ENCODE measurements at places on chromosomes 11 and 22. TPM values are rescaled to one million over a fixed set of nuclear protein-coding genes. Genes with fewer than 3 reads are reported as not detected.

BTBD10 gene
- 29.6 TPM for total RNA-seq

PTPMT1 gene
- 81.0 TPM for total RNA-seq

RBMXL2 gene
- total RNA-seq = 0.10 TPM

OR51E2 gene
- not detected for total RNA-seq

PNPLA2 gene
- total RNA-seq = 244 TPM

All from Panc1 (cell line).